EL (cell line): ENCODE measurements at places on chromosomes 7 and 10.

GRCh38 chr7:70627461-70627860, 504.5 kb upstream of the GALNT17 start:
- no peak for DNase-seq

DNA sequence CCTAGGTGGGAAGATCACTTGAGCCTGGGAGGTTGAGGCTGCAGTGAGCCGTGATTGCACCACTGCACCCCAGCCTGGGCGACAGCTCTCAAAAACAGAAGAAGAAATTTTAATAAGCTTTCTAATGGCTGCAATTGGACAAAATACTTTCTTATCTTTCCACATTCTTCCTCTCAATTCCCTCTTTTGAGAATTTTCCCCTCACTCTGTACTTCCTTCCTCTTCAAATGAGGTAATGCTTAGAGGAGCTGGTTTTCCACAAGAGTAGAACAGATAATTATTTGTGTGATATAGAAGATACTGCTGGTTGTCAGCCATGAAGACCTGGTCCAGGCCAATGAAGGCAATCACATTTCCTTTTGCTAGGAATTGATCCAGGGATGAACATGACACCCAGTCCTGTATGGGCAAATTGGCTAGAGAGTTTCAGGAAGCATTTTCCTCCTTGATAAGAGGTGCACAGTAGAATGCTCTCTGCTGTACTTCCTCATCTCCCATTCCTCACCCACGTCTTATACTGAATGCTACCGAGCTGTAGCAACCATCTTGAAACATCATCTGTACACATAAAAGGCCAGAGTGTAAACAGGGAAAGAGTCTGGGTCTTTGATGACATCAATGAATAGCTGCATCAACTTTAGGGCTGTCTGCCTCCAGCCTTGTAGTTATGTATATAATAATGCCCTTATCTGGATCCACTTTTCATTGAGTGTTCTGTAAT, 103.9 kb downstream of the CDK6 start:
- DNase-seq, result no peak

- DNase-seq, result no peak
Observed at GRCh38 chr7:119320316-119320715, 952.7 kb upstream of the KCND2 start.

GRCh38 chr7:148746135-148746534, 47.4 kb downstream of the CUL1 start:
- no peak for DNase-seq

DNA sequence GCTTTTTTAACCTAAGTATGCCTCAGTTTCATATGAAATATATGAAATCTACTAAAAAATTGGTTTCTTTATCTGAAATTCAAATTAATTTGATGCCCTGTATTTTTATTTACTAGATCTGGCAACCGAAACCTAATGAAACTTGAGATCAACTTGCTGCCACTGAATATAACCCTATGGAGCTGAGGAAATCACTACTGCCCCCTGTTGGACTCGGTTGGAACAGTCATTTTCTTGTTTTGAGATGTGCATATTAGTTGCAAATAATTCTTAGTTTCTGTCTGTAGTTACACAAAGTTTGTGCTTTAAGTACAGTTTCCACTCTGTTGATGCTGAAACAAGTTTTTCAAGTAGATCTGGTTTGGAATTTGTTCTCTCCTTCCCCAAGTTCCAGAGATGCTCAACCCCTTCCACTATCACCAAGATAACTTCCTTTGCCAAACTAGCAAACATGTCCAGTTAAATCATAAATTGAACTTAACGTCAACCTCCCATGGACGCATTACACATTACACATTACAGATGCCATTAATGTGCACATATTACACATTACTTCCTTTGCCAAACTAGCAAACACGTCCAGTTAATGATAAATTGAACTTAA, 22.2 kb upstream of the EXOC4 start:
- DNase-seq, result peak; percentile 51

DNA sequence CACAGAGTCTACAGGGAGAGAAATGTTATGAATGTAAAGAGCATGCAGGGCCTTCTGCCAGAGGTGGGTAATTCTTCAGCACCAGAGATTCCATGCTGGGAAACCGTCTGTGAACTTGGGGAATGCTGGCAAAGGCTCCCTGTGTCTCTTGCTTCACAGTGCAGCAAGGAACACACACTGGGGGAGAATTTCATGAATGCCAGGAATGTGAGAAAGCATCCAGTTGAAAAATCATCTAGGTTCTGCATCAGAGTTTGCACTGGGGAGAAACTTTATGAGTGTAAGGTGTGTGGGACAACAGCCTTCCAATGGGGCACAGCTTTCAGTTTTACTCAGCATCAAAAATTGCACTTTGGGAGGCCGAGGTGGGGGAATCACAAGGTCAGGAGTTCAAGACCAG, 224.3 kb upstream of the IGFBP3 start:
- DNase-seq, result peak; percentile 100

GRCh38 chr7:153518201-153518984, 533.8 kb upstream of the DPP6 start:
- no peak for DNase-seq

GRCh38 chr10:114715171-114715670, 57.1 kb upstream of the ABLIM1 start:
- peak; percentile 62 for DNase-seq

DNA sequence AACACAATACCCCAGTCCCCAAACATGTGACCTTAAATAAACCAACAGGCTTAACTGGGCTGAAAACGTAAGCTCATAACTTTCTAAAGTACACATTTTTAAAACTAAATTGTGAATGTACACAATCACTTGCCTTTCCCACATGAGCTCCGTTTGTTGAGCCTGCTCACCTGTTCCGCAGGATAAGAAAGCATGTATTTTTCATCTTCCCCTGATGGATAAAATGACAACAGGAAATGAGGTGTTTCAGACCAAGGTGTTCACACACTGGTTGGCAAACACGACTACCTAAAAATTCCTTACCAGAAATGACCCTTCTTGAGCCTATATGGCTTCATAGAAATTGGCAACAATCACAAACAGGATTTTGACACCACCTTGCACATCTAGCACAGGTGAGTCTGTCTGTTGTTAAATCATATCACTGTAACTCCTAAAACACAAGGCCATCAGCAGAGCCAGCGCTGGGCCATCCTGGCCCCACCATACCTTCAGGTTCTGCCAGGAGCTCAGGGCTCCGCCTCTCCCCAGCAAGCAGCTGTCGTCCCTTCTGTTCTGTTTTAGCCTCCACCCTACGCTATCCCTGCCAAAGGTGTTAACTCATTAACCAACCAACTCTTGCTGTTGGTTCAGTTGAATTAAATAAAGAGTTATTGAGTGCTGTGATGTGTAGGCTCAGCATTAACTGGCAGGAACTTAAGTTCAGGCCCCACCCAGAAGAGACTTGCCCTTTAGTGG, 73.6 kb upstream of the RNF32 start:
- DNase-seq, result no peak

DNA sequence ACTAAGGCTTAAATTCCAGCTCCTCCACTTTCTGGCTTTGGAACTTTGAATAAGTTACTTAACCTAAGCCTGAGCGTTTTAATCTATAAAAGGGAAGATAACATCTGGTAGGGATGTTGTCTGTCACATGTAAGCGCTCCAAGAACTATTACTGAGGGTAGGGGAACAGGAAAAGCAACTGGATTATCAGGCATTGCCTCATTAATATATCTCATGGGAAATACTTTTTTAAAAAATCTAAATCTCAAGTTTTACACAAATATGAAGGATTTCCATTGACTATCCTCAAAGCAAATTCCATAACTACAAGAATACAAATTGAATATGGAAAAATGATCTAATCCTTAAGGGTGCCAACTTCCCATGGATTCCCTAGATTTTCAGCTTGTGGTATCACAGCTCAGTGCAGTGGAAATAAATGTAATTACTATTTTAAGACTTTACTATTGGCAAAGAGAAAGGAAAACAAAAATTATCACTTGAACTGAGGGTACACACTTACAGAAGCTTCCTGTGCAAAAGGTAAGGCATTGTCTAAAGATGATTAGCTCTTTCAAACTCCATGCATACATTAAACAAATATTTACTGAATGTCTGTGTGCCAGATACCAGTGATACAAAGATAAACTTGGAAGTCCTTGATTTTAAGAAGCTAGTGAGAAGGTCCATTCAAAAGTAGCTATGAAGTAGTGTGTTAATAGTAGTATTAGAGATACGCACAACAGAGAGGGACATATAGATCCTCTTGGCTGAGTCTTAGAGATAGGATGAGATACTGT, 38.4 kb downstream of the NT5C2 start:
- peak; percentile 17 for DNase-seq

DNA sequence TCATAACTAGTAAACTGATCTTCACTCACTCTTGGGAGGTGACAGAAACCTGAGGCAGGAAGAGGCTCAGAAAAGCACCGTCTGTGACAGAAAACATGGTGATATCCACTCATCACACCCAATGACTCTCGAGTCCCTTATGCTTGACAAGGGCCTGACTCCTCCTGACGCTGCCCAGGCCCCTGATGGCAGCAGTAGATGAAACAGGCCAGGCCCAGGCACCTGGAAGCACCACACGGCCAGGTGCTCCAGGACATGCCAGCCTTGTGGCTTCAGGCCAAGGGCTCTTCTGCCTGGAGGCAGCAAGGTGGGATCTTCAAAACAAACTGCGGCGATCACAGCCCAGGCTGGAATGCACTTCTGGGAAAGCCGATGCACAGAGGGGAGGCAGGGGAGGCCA, 89.3 kb downstream of the MAD1L1 start:
- DNase-seq, result no peak

DNA sequence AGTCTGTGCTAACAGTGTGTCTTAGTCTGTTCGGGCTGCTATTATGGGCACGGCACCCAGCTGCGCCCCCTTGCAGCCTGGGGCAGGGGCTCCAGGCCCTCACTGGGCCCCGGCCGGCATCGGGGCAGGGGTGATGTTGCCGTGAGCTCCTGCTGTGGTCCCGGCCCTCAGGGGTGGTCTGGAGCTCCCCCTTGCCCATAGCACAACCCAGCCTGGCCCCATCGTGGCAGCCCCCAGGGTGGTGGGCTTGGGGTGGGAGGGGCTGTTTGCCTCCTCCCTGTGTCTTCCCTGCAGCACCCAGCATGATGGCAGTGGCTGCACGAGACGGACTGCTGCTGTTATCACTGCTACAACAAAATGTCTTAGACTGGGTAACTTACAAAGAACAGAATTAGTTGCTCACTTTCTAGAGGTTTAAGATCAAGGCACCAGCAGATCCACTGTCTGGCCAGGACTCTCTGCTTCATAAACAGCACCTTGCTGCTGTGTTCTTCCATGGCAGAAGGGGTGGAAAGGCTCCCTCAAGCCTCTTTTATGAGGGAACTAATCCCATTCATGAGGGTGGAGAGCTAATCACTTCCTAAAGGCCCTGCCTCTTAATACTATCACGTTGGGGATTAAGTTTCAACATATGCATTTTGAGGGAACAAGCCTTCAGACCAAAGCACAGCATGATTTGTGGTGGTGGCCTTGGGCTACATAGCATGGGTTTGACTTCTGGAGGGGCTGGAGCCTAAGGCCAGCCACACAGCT, 149.5 kb downstream of the SEC23IP start:
- no peak for DNase-seq

GRCh38 chr10:75407713-75408508, 6.3 kb upstream of the ZNF503 start:
- no peak for DNase-seq

DNA sequence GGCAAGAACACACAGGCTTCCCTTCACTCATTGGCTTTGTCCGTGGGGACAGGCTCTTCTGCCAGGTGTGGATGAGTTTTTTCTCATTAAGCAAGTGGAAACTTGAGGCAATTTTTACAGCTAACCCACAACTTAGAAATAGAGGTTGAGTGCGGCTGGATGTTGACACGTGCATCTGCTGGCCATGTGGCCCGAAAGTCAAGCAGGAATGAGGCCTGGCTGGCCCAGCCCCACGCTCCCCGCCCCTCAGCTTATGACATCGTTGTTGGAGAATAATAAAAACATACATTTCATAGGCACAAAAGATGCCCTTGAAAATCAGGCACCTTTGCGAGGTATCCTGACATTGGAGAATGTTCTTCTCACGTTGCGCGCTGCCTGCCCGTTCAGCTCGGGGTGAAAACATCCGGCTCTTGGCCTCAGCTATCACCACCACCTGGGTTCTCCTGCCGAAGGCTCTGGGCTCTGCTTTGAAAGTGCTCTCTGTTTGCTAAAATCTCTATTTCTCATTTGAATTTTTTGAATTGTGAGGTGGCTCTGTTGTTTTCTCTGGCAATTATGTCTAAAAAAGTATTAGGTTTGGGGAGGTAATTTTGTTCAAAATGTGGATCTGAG, 310.7 kb downstream of the WDR37 start:
- no peak for DNase-seq
